Temporal lobe (tissue), 4 donors: ENCODE measurements at places on chromosomes 3 and 15. TPM values are rescaled to one million over a fixed set of nuclear protein-coding genes. Genes with fewer than 3 reads are reported as not detected.

GP5 gene
- under 0.01 TPM for total RNA-seq

THRB gene
- 54.1 TPM for total RNA-seq

SGO1 gene
- total RNA-seq = 2.0 TPM

PCOLCE2 gene
- 3.2 TPM for total RNA-seq

SLC28A2 gene
- not detected for total RNA-seq

NIPA2 gene
- total RNA-seq = 34.7 TPM

POLG gene
- total RNA-seq = 27.5 TPM

ARGFX gene
- total RNA-seq = not detected
